ENCODE measurements at places on chromosomes 7 and 10.

DNA sequence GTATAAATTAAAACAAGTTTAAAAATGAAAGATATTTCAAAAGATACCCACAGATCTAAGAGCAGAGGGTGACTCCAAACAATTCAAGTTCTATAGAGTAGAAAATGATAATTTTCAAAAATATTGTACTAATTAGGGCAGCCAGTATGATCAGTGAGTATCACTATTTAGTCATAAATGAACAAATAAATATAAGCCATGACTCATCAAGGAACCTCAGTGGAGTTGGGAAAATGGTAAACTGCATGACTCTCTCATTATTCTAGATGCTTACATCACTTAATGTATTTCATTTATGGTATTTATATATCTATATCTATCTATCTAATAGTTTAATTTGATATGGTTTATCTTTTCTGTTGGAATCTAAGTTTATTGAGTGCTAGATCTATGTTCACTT is 94.3 kb downstream of the THSD7A start:
- no peak for DNase-seq

DNA sequence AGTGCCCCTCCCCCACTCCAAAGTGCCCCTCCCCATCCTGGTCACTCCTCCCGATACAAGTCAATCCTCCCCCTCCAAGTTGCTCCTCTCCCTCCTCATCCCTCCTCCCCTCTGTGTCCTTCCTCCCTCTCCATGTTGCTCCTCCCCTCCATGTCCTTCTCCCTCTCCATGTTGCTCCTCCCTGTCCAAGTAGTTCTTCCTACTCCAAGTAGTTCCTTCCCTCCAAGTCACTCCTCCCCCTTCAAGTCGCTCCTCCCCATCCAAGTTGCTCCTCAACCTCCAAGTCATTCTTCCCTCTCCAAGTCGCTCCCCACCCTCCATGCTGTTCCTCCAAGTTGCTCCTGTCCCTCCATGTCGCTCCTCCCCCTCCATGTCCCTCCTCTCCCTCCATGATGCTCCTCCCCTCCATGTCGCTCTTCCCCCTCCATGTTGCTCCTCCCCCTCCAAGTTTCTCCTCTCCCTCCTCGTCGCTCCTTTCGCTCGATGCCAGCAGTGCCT is 8.6 kb upstream of the WBP1L start:
- DNase-seq = no peak

GRCh38 chr7:134669845-134670373 is 23.3 kb downstream of the BPGM start:
- peak; percentile 22 for DNase-seq

DNA sequence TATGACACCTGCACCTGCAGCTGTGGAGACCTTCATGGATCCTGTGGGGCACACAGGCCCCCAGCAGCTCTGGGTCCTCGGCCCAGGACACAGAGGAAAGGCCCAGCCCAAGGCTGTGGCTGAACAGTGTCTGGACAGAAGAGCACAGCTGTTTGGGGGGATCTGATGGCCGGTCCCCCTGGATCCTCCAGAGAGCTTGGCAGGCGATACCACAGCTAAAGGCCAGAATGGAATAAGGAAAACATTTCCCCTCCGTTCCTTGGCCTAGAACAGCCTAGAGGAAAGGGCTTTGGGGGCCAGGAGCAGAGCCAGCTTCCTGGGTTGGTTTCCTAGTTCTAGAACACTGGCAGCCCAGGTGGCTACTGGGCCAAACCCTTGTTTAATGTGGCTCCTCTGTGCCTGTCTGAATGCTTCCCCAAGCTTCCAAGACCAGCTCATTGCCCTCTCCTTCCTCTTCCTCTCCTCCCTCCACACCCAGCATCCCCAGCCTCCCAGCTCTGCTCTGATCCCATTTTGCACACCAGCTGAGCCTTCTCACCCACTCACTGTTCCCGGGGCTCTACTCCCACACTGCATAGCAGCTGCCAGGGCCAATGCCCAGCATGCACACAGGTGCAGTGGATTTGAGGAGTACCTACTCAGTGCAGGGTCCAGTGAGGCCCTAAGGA is 46.9 kb downstream of the GPAM start:
- DNase-seq = no peak

DNA sequence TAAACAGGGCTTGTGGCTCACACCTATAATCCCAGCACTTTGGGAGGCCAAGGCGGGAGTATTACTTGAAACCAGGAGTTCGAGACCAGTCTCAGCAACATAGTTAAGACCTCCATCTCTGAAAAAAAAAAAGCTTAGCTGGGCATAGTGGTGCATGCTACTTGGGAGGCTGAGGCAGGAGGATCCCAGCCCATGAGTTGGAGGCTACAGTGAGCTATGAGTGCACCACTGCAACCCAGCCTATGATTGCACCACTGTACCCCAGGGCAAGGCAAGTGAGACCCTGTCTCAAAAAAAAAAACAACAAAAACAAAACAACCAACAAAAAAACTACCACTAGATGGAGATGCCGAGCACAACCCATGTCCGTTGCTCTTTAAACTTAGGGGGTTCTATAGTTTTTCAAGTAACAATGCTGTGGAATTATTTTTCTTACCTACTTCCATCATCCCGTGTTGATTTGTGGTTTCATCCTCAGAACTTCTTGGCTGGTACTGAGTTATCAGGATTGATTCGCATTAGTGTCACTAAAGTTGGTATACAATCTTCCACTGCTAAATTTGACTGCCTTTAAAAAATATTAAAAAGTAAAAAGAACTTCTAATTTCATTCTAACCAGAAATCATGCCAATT is 12.2 kb upstream of the REPIN1 start:
- no peak for DNase-seq

DNA sequence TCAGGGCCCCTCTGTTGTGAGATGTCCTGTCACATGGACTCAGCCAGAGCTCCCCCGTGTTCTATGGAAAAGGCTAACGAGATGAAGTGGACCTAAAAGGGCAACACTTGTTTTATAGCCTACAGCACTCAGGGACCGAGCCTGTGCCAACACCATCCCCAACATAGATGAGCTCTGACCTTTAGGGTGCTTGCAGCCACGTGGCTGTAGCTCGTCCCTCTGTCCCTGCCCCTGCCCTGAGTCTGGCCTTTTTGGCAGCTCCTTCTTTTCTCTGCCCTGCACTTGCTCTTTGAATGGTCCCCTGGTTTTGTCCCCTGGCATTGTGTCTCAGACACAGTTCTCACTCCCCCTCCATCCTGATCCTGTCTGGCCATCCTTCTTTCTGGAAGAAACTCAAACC is 81.2 kb upstream of the GDF10 start:
- DNase-seq = no peak

- no peak for DNase-seq
Measured at GRCh38 chr7:33757050-33757449, 148.3 kb upstream of the BMPER start.

DNA sequence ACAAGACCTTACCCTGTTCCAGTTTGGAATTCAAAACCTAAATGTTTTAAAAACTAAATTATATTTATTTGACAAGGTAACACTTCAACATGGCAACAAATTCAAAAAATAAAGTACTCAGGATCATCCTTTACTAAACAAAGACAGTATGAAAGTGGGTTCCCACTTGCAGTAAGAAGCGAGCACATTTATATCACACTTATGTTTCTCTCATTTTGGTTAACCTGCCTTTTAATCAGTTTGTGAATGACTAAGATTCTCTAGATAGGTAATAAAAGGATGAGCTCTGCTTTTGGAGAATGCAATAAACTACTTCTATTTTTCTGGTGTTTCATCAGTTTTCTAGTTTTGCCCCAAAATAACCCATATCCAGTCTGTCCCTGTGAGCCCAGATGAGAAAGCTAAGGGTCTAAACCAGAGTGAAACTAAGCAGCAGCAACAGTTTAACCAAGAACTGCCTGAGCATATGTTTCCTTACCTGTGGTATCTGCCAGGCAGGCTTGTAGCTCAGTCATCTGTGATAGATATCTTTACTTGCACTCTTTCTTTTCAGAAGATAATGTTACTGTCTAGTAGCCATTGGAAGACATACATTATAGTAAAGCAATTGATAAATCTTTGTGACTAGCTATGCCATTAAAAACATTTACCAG is 64.1 kb downstream of the ABLIM1 start:
- no peak for DNase-seq

DNA sequence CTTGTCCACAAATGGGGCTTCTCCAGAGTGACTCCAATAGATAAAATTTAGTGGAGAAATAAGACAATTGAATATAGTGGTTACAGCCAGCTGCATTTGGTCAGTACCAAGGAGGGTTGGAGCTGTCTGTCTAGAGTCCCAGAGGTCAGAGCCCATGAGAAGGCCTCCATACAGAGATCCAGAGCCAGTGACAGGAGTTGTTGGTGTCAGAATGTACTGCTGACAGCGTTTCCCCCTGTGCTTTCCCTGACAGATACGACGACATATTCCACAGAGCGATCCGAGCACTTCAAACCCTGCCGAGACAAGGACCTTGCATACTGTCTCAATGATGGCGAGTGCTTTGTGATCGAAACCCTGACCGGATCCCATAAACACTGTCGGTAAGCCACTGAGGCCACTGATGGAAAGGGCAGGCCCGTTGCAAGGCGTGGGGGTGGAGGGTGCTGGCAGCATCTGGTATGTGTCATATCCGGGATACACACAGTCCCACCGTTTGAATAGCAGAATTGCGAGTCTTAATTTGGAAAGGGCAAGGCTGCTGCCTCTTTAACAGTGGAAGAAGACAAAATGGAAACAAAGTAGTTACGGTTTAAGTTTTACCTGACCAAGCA is 483.6 kb downstream of the NRG3 start:
- DNase-seq = no peak

- DNase-seq = no peak
Measured at GRCh38 chr10:80493522-80494051, 39.5 kb downstream of the TSPAN14 start.

- no peak for DNase-seq
Measured at GRCh38 chr10:100232101-100232500, 2.7 kb upstream of the CHUK start.

DNA sequence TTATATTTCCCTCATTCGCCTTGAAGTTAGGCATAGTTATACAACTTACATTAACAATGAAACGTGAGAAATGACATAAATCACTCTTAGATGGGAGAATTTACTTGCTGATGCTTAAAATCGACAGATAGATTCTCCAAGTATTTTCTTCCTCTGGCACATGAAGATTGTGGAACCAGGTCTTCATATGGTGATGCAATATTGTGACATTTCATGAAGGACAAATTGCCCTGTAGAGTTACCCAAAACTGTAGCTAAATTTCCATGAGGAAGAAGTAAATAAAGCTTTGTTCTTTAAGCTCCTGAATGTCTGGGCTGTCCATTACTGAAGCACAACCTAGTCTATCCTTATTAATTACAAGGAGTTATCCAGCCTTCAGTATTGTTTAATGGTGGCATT is 353.1 kb downstream of the THSD7A start:
- no peak for DNase-seq

DNA sequence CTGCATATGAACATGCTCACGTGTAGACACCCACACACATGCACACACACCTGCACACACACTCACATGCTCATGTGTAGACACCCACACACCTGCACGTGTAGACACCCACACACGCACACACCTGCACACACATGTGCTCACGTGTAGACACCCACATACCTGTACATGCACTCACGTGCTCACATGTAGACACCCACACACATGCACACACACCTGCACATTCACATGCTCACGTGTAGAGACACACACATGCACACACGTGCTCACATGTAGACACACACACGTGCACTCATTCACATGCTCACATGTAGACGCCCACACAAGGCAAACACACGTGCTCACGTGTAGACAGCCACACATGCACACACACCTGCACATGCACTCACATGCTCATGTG is 275.8 kb downstream of the PTPRN2 start:
- no peak for DNase-seq

DNA sequence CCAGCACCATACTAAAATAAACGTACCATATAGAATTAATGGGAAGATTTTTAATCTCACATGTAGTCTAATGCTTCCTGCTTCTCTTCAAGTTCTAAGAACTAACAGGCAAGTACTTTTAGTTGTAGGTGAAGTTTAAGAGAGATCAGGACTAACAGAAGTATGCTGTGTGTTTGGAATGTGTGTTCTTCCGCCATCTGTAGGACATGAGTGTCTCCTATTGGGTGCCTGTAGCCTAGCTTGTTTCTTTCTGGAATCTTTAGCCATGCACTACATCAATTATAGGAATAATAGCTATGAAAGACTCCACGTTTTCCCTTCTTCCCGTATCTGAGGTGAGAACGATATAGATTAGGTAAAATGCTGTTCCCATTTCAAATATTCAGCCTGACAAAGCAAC is 140.2 kb upstream of the AHR start:
- DNase-seq = no peak

DNA sequence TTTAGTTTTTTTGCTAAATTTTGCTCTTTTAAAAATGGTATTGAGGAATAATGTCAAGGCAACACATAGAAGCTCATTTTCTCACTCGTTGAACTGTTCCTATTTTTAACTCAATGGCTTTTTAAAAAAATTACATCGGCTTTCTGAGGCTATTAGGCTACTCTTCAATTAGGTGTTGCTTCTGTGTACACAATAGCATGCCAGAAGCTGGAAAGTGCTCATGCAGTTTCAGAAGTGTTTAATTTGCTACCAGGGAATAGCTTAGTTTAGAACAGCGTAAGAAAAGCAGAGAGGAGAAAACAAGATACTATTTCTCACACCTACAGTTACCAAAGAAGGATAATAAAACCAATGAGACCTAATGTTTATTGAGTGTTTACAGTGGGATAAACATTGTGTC is 157.4 kb downstream of the NXPH1 start:
- no peak for DNase-seq

DNA sequence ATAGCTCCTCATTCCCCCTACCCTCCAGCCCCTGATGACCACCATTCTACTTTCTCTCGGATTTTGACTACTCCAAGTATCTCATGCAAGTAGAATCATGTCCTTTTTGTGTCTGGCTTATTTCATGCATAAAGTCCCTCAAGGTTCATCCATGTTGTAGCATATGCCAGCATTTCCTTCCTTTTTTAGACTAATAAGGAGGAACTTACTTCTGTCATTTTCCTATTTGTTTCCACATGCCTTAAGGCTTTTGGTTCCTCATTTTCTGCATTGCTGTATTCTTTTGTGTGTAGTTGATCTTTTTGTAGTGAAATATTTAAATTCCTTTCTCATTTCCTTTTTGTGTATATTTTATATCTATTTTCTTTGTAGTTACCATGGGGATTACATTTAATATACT is 376.9 kb downstream of the CALN1 start:
- DNase-seq = no peak

- no peak for DNase-seq
Measured at GRCh38 chr7:28052933-28053332, 127.7 kb downstream of the JAZF1 start.

Data from NCI-H526 treated with DMSO at 0.1 percent for 48 hours (cell line).